ENCODE measurements at places on chromosomes 5 and 9. TPM values are rescaled to one million over a fixed set of nuclear protein-coding genes. Genes with fewer than 3 reads are reported as not detected.

C6 gene
- total RNA-seq = not detected

NUDT12 gene
- 1.9 TPM for total RNA-seq

IFNA13 gene
- total RNA-seq = not detected

LYSMD3 gene
- 10.7 TPM for total RNA-seq

SLC12A7 gene
- 28.1 TPM for total RNA-seq

DCTN3 gene
- total RNA-seq = 109 TPM

TXNDC8 gene
- total RNA-seq = not detected

OTP gene
- total RNA-seq = 0.09 TPM

SHISAL2B gene
- not detected for total RNA-seq

SMIM32 gene
- not detected for total RNA-seq
